DMS153 (cell line): ENCODE measurements at places on chromosomes 1 and 21.

- no peak for DNase-seq
Measured at GRCh38 chr21:46555678-46556077, 49.2 kb downstream of the S100B start.

GRCh38 chr1:50279622-50280330 lies 143.5 kb downstream of the DMRTA2 start:
- no peak for DNase-seq

- no peak for DNase-seq
Measured at GRCh38 chr1:97010566-97011264, 289.1 kb downstream of the PTBP2 start.

- no peak for DNase-seq
Measured at GRCh38 chr1:13790290-13791030, 90.5 kb downstream of the PRDM2 start.

GRCh38 chr21:39388811-39389155 lies 39.9 kb upstream of the HMGN1 start:
- no peak for DNase-seq

- no peak for DNase-seq
Measured at GRCh38 chr1:201329801-201330200, 46.5 kb downstream of the PKP1 start.

- no peak for DNase-seq
Measured at GRCh38 chr1:63883494-63884235, 109.8 kb downstream of the ROR1 start.

DNA sequence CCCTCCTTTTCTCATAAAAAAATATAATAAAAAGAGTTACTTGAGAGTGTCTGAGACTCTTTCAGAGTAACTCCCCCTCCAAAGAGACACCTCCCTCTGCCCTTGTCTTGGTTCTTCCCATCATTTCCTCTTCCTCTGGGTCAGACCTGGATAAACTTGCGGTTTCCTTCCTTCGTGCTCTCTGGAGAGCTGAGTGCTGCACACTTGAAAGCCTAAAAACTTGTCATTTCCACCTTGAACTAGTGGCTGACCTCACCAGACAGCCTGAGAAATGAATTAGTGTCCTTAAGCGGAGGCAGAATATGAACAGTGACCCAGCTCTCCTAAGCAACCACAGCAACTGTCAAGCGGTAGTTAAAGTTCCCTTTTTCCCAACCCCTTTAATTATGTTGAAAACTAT lies 88.4 kb upstream of the PROX1 start:
- no peak for DNase-seq

GRCh38 chr1:182338806-182339370 lies 52.7 kb downstream of the GLUL start:
- no peak for DNase-seq

- DNase-seq = no peak
Measured at GRCh38 chr1:18881642-18882431, 20.5 kb downstream of the ALDH4A1 start.

DNA sequence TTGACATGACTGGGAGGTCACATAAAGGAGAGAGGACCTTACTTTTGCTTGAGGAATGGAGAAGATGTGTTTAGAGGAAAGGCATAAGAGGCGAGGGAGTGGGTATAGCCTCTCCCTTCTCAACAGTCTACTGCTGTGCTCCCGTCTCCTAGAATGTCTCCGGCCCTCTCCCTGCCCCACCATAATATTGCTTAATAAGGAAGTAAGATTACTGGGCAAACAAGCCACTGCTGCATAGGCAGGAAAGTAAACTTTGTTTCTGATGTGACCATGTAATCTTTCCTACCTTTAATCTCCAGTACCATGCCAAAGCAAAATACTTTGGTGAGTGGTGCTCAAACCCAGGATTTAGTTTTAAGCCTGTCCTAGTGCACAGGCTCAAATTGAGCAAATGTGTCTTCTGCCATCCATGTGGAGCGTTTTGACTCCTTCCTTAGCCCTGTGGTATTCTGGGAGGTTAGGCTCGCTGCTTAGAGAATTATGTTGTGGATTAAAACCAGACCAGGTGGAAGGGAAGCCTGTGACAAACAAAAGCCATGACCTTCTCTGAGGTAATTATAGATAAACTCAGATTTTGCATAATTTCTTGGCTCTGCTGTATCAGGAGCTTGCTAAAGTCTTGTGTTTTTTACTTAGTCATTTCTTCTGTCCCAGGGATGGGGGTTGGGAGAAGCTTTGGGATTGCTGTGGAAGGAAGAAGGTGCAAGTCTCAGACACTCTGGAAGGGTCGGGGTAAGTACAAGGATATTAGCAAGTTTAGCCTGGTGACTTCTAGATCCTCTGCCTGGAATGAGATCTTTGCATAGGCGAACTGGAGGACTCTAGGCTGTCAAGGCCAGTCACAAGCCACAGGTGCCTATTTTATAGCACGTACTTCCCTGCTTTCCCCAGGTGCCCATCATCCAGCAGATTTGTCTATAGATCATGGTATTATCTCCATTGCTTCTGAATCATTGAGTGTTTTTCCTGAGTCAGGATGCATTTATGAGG lies 34.5 kb upstream of the DIPK1A start:
- DNase-seq = no peak

DNA sequence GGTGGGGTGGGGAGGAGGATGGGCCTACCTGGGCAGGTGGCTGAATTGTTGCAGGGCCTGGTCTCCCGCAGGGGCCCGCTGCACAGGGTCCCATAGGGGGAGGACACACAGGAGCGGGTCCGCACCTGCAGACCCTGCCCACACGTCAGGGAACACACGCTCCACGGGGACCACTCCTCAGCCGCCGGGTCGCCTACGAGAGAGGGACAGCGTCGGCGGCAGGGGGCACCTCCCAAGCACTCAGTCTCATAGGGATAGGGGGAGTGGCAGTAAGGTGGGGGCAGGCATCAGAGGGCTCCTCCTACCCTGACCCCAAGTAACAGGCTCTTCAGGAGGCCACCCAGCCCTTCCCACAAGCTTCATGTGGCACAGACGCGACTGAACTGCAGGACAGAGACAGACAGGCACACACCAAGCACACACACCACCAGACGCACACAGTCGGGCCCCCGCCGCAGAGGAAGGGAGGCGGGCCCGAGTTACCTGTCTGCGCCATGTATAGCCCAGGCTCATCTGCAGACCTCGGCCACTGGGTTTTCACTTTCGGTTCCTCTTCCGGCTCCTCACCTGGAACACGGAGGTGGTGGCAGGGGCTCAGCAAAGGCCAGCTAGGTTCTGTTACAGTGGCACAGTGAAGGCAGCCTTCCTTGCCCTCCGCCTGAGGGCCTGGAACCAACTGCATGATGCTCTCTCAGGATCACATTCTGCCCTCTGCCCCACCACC lies 19.8 kb downstream of the ADGRB2 start:
- DNase-seq = no peak

GRCh38 chr1:159014003-159014571 lies 4.4 kb downstream of the IFI16 start:
- DNase-seq = no peak

DNA sequence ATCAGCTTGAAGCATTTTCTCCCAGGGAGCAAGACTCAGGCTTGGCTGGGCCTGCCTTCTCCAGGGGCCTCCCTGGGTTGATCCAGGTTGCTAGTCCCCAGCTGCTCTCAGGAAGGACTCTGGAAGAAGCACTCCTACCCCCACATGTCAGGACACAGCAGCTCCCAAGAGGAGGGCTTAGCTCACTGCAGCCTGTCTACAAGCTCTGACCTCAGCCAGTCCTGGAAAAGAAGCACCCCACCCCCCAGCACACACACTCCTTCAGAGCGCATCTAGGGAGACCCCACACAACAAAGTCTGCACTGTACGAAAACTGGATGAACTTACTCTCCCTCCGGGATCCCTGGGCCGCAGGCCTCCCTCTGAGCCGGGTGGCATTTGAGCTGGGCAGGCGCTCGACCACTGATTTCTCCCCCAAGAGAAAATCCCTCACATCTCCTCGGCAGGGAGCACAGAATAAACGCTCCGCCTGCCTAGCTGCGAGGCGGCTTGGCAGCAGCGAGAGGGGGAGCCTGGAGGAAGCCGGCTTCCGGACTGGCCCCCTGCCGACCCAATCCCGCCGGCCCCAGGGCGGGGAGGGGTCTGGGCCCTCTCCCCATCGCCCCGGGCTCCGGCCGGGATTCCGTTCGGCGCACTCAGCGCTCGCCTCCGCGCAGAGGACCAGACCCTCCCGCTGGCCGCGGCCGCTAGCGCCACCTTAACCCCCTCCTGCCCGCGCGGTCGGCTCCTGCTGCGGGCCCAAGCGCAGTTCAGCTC lies at the start of gene KCNA2:
Gene KCNA2 (minus strand): TSS at position 458 of the 756 bp plus-strand sequence. CDS start 1,576 bp downstream, outside the sequence.
- no peak for DNase-seq

DNA sequence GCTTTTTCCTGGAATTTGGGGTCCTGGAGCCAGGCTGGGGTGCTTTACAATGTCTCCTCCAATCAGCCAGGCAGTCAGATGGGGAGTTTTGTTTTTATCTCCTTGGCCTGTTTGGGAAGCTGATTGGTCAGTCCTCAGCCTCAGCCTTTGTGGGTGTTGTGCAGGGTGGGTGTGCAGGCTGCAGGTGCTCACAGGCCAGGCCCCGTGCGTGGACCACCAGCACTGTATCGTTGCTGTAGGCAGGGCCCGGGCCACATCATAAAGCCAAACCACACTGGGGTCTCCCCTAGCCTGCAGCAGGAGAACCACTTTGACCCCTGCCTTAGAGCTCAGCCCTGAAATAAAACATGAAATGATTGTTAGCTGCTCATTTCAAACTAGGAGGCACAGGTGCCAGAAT lies 8.6 kb downstream of the PRDM16 start:
- DNase-seq = no peak

- DNase-seq = no peak
Measured at GRCh38 chr1:53590104-53590503, 130.9 kb downstream of the DMRTB1 start.

DNA sequence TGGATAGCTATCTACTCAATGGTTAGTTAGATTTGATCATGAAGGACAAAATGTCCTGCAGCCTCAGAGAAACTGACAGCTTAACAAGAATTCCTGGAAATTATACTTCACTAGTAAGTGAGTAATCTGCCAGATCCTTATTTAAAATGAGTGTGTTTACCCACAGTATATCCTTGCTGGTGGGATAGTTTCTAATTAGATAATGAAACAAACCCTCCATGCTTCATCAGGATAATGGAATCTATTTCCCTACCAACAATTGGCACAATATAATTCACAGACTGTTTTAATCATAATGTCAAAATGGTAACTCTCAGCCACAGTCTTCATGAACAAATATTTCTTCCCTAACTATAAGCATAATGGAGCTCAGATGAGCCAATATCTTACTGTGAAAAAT lies 239.4 kb upstream of the ST6GALNAC5 start:
- DNase-seq = no peak

- DNase-seq = peak; percentile 86
Measured at GRCh38 chr1:225474986-225475820, 47.4 kb upstream of the LBR start.

GRCh38 chr1:6271554-6271953 lies 10.7 kb upstream of the GPR153 start:
- peak; percentile 74 for DNase-seq

GRCh38 chr1:86504895-86505563 lies 36.3 kb downstream of the CLCA1 start:
- no peak for DNase-seq

- no peak for DNase-seq
Measured at GRCh38 chr1:1929639-1930545, 10.8 kb upstream of the TMEM52 start.

DNA sequence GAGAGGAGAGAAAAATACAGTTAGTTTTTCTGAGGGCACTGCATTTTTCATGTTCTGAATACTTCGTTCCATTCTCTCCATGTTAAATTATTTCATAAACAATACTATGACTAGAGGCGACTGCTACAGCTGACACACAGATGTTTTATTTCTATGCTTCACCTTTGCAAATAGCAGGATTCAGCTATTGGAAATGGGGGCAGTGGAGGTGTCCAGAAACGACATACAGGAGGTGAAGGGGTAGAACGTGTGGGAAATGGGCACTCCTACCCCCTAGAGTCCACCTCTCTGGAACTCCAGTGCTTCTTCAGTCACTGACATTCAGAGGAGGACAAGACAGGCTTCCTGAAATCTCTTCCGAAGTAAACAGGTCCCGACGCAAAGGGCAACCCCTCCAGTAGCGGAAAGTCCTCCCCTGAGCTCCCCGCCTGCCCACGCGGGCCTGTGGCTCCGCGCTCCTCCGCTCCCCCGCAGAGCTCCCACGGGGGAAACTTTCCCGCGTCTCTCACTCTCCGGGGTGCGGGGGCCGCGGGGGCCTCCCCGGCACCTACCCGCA lies 480 bp downstream of the DPYD start:
- no peak for DNase-seq

DNA sequence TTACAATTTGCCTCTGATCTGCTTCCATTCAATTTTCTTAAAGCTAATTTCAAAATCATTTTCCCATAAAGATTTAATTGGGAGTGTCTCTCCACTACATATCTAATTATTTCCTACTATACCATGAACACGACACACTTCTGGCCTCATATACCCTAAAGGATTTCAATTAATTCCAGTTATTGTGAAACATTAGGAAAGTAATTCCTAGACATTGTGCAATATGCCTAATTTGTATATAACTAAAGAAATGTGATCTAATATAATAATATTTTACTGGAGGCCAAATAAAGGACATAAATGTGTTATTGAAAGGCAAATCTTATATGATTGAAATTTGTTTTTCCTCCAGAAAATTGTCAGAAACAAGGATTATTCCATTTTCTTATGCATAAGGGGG lies 727.2 kb upstream of the ADGRL2 start:
- no peak for DNase-seq

- DNase-seq = peak; percentile 78
Measured at GRCh38 chr1:203475012-203475981, at the start of gene PRELP. Gene PRELP (plus strand): TSS chr1:203475806. CDS start chr1:203483185, 7,379 bp downstream.

- no peak for DNase-seq
Measured at GRCh38 chr1:160471253-160471652, 51.8 kb downstream of the SLAMF6 start.

DNA sequence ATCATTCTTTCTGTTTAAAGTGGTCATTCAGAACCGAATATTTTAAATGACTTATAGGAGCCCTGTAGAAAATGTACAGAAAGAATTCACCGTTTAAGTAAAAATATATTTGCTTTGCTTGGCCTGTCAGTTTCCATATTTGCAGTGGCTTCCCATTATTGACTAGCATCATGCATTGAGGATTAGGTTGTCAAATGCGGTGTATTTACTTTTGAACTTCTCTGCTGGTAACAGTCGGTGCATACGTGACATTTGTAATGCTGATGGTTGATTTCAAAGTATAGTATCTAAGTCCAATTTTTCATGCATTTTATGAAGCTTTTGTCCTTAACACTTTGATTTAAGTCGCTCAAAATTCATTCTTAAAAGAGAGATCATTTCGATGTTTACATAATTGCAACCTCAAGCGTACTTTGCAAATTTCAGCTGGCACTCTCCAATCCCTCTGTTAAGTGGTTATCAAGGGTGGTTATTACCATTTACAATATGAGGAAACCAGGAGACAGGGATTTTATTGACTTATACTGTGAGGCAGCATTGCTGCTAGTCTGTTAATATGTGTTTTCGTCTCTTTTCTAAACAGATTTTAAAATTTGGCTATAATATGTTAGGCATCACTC lies 201.6 kb downstream of the SDCCAG8 start:
- peak; percentile 35 for DNase-seq

- no peak for DNase-seq
Measured at GRCh38 chr1:112263453-112263852, 132.6 kb upstream of the CTTNBP2NL start.

- no peak for DNase-seq
Measured at GRCh38 chr21:32198384-32198783, 80.5 kb downstream of the MIS18A start.

- DNase-seq = no peak
Measured at GRCh38 chr1:21550097-21550496, 40.9 kb downstream of the ALPL start.
